ENCODE measurements at places on chromosomes 7 and 10. TPM values are rescaled to one million over a fixed set of nuclear protein-coding genes. Genes with fewer than 3 reads are reported as not detected.

The AMZ1 gene
- total RNA-seq, result not detected

The UTF1 gene
- total RNA-seq, result not detected

The BAIAP2L1 gene
- total RNA-seq, result 22.4 TPM

The CABCOCO1 gene
- not detected for total RNA-seq

The HHEX gene
- total RNA-seq, result 0.38 TPM

The KEL gene
- total RNA-seq, result not detected

The OIT3 gene
- 0.13 TPM for total RNA-seq

- peak; percentile 8 for DNase-seq
These were observed 5.5 kb upstream of the LIPN start for GRCh38 chr10:88754287-88754686.

DNA sequence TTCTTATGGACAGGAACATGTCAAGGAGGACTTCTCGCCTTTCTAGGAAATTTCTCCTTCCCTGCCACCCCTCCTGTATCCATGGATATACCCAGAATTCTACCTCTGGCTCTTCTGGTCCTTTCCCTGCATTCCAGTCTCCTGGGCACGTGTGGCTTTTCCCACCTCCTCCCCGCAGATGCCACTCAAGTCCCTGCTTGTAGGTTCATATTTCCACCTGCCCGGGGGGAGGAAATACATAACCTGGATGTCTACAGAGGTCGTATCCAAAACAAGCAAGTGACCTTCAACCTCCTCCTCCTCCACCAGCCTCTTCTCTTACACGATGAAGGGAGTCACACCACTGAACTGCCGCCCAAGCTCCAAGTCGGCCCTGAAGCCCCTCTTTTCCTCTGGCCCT lies 20.7 kb downstream of the FGFR2 start:
- peak; percentile 47 for DNase-seq

DNA sequence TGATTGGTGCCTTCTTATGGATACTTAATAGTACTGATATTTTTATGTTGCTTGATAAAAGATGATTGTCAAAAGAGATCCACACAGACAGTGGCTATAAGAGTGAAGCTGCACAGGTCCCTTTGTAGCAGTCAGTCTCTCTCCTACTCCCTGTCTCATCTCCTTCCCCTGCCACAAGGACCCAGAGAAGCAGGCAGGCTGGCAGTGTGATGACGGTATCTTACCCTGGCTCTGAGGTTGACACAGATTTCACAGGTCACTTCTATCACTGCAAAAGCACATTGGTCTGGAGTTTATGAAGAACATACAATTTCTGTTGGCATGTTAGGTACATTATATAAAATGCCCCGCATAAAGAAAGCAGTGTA lies 64.4 kb upstream of the AHR start:
- peak; percentile 7 for DNase-seq

DNA sequence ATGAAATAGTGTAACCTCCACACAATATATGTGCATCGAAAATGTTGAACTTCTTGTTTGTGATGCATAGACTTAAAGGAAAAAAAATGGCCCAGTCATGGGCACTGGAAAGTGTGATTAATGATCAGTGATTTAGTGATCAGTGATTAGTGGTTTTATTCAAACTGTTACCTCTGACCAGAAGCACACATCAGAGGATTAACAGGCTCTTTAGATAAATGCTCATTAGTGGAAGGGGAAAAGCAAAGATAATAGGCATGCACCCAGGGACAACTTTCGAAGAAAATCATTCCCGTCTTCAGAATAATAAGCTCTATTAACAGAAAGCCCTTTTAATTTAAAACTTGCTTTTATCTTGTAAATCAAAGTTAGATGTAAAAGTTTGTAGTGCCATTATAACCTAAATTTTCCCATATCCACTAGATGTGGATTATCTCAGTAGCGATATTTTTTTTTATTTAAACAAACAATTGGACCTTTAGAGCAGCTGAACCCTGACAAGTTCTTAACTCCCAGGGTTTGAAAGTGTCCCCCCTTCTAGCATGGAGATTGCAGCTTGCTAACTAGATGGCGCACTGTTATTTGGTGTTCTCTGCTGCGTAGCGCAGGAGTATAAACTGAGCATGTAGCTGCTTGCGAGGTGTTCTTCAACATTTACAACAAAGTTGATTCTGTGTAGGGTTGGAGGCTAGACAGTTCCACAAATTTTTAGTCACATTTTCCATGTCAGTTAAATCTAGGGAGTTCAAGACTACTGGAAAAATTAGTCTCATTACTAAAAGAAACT lies at the start of gene CREB5:
Gene CREB5 (plus strand): TSS at position 643 of the 787 bp plus-strand sequence. CDS start 397 bp downstream, outside the sequence.
- peak; percentile 49 for DNase-seq

DNA sequence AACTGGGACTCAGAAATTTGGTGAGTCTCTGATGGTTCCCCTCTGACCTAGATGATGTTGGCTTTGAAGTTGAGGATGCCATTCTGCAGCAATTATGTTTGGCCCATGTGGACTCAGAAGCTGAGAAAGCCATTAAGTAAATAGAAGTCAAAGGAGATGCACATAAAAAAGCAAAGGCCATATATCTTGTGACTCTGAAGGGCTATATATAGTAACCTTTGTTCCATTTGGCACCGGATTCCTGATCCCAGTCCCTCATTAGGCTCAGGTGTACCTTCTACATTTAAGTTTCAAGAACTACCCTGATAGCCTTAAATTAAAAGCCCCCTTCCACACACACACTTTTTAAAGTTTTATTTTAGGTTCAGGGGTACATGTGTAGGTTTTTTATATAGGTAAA lies 50.0 kb upstream of the PDK4 start:
- no peak for DNase-seq

DNA sequence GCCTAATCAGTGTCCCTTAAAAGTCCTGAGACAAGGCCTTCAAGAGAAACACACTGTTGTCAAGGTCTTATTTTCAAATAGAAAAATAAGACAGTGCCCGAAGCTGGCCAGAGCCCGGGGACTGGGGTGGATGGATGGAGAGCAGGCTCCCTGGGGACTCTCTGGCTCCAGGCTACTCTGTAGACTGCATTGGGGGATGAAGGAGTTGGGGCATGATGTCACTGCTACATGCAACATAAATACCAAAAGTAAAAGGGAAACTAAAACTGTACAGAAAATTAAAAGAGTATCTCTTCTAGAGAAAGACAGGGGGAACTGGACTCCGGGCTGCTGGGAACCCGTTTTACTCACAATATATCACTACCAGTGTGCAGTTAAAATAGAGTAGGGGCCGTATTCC lies 629.8 kb downstream of the KCNMA1 start:
- no peak for DNase-seq

DNA sequence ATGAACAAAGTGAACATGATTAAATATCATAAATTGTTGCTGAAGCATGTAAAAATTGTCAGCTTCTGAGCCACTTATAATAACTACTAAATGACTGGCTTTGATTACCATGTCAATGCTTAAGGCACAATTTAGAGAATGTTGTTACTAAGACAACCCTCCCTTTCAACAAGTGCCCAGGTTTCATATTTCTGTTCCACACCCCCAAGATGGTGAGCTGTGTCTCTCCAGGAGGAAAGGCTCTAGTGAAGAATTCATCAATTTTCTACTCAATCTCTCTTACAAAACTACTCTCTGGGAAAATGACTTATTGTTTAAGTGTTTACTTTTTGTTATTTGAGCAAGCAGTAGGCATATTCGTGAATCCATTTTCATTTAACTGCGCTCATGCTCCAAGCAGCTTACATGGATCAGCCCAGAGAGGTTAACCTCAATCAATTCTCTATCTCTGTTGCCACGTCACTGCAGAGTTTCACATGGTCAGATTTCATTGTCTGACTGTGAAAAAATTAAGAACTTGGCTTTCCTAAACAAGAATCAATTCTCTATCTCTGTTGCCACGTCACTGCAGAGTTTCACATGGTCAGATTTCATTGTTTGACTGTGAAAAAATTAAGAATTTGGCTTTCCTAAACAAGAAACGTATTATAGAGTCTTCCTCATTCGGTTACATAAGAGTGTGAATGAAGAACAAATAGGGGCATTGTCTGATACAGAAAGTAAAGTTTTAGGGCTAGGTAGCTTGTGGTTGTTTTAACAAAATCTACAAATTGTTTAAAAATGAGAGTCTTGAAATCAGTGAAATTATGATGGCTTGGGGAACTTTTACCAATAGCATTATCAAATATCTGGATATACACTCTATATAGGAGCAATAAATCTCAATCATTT lies 49.7 kb downstream of the CCDC71L start:
- DNase-seq, result peak; percentile 51

DNA sequence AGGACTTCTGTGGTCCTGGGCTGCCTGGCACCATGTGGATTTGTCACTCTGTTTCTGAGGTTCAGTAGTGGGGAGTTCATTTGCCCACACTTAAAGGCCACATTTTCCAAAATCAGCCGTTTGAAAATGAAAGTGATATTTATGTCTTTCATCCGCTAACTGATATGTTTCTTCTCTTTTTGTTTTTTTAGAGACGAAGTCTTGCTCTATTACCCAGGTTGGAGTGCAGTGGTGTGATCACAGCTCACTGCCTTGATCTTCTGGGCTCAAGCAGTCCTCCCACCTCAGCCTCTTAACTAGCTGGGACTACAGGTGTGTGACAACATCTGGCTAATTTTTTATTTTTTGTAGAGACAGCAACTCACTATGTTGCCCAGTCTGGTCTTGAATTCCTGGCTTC lies 58.6 kb downstream of the EBLN1 start:
- DNase-seq, result no peak

GRCh38 chr10:9211228-9211627 lies 1156.7 kb downstream of the GATA3 start:
- no peak for DNase-seq

GRCh38 chr10:3564346-3565002 lies 220.5 kb downstream of the KLF6 start:
- DNase-seq, result no peak

- no peak for DNase-seq
These were observed 46.7 kb downstream of the ZNF777 start for GRCh38 chr7:149414171-149414570.

GRCh38 chr10:12020574-12020973 lies 22.0 kb downstream of the UPF2 start:
- no peak for DNase-seq

DNA sequence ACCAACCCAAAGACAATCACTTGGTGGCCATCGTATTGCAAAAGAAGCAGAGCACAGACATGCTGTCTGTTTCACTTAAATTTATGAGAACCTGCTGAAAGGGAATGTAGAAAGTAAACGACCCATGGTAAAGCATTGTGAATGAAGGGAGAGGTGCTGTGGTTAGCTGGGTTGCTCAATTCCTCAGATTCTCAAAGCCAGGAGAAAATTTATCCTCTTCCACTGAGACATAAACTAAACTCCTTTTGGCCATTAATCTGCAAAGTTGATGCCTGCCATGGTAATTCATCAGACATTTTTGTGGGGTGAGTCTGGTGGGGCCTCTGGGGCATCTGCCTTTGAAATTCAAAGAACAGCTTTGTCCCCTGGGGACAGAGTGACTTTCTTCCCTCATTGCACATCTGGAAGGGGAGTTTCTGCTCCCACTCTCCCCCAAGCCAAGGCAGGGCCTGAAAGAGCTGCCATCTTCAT lies 951.0 kb downstream of the LRMDA start:
- no peak for DNase-seq

DNA sequence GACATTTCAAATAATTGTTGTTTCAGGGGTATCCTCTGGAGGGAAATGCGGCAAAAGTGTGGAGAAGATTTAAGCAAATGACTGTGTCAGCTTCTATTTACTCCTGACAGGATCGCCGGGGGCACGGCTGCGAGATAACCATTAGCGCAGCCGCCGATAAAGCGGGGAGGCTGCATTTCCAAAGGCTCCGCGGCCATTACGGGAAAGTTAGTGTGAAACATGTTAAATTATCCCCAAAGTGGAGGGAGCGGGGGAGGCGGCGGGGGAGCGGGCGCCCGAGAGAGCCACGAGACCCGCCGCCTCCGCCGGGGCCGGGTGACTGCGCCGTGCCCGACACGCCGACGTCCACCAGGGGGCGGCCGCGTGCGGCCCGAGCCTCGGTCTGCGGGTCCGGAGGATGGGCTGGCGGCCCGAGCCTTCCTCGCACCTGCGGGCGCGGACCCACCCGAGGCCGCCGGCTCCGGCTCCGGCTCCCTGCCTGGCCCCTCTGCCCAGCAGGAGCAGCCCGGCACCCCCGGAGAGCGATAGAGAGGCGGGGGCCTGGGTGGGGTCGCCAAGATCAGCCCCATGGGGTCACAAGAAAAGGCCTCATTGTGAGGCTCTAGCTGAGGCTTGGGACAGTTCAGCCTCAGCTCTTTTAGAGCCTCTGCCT lies 74.4 kb upstream of the PAX2 start:
- DNase-seq, result no peak

DNA sequence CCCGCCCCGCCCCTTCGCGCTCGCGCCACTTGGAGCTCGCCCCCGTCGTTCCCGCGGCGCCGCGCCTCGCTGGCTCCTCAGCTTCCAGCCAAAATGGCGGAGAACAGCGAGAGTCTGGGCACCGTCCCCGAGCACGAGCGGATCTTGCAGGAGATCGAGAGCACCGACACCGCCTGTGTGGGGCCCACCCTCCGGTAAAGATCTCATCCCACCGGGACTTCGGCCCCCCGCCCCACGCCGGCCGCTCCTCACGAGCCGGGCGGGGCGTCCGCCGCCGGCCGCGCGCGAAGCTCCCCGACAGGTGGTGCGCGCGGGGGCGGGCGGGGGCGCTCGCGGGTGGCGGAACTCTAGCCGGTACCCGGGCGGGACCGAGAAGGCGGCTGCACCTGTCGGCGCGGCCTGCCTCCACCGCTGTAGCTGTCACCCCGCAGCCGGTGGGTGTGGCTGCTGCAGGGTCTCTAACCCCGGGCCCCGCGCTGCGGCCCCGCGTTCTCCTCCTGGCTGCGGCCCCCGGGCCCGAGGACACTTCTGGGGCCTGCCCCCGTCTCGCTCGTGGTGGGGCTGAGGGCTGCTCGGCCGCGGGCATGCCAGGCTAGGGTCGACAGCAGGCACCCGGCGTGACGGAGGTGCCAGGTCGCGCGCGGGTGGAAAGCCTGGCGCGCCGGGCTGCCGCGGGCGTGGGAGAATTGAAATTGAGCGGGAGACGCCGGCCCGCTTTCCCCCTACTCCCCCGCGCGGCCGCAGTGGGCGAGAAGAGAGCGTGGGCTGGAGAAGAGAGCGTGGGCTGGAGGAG lies at the start of gene EXOC6:
Gene EXOC6 (plus strand): TSS at position 80 of the 793 bp plus-strand sequence. CDS start 14 bp downstream, at position 94.
- DNase-seq, result peak; percentile 50

- peak; percentile 5 for DNase-seq
These were observed 173.9 kb downstream of the ZNF438 start for GRCh38 chr10:30857803-30858202.

DNA sequence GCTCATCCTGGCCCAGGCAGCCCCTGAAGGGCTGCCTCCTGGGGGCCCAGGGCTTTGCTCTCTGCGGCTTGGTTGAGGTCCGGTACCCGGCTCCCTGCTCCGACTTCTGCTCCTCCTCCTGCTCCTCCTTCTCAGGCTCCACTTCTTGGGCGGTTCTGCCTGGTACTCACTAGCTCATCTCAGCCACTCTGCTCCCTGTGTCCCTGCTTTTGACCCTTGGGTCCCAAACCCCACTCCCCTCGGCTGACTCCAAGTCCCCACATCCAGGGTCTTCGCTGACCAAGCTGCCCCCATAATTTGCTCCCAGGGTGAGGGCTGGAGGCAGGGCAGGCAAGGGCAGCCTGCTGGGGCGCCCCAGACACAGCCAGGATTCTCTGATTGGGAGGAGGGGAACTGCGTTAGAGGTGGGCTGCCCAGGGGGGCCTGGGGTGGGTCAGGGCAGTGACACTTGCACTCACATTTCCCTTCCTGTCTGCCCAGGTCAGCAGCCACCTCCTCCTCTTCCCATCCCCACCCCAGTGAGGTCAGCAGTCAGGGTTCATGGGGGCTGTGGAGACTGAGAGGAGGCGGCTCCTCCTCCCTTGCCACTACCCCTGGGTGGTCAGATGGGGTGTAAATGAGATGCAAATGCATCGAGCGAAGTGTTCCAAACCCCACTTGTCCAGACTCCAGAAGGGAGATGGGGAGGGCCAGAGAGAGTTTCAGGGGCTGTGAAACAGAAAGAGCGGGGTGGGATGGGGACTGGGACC lies 2.2 kb downstream of the SMARCD3 start:
- DNase-seq, result no peak

Data from bronchial epithelial cell (primary cell).